ENCODE measurements at places on chromosomes 3 and 15.
A peak's percentile ranks its signal among the peaks of the same experiment; 100 is the strongest.

GRCh38 chr3:197736010-197736490 lies 654 bp downstream of the RUBCN start:
- peak; percentile 28 for DNase-seq

DNA sequence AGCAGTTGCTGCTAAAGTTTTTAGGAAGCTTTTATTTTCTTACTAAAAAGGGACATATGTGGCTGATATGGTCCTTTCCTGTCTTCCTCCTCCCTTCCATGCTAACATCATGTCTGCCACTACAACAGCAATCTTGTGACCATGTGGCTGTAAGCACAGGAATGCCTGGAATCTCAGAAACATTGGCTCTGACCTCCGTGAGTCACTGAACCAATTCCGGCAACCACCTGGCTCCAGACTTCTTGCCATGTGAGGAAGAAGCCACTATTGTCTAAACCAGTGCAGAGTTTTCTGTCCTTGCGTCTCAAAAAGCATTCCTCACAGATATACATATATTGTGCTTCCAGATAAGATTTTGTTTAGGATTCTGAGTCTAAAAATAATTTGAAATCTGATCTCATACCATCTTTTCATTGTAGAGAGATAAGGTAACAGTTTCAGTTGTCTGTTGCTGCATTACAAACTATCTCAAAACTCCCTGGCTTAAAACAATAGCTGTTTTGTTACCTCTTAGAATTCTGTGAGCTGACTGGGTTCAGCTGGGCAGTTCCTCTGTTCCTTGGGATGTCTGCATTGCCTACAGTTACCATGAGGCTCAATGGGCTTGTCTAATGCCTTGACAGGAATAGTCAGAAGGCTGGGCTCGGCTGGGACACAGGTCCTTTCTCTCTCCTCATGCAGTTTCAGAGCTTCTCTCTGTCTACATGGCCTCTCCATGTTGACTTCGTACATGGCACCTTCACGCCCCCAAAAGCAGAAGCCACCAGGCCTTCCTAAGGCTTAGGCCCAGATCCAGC lies 77.3 kb upstream of the MAGI1 start:
- DNase-seq, result no peak

DNA sequence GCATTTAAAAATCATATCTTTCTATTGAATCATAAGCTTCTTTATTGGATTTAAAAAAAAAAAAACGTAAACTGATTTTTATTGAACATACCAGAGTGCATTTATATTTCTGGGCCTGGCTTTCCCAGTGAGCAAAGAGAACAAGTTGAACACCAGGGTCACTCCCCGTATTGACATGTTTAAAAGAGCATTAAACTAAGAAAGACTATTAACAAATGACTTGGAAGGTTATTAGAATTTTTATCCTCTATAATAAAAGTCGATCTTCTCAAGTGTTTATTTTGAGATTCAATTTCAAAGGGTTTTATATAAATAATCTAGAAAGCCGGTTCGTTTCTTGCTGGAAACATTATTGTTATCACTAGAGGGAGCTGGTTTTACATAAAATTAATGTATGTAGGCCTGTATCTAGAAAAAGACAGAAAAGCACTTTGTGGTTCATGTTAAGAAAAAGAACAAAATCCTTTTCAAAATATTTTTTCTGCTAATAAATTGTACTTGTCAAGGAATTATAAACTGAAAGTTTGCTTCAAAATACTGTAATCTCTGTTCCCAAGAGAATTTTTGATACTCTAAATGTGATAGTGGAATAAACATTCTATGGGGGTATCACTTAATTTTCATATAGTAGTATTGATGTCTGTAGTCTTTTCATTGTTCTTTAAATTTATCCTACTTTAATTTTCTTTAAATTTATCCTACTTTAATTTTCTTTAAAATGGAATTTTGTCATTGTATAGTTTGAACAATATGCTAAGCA lies 321.8 kb upstream of the MME start:
- DNase-seq, result no peak

GRCh38 chr15:36256404-36256807 lies 323.0 kb upstream of the CDIN1 start:
- DNase-seq, result no peak

- DNase-seq, result no peak
These were observed 123.6 kb upstream of the DPH6 start for GRCh38 chr15:35669432-35670045.
